ENCODE measurements at places on chromosomes 1 and 21.
A peak's percentile ranks its signal among the peaks of the same experiment; 100 is the strongest.

GRCh38 chr21:39633770-39634181 lies 21.0 kb downstream of the B3GALT5 start:
- H3K27me3 ChIP-seq = peaks cover 5% of the 10 kb centered on the region
- no peaks in the 10 kb centered on the region for H3K36me3 ChIP-seq
- no peak overlapping the region for H3K4me3 ChIP-seq
- DNase-seq = no peak

- no peak overlapping the region for H3K27ac ChIP-seq
- no peaks in the 10 kb centered on the region for H3K27me3 ChIP-seq
- H3K36me3 ChIP-seq = no peaks in the 10 kb centered on the region
- H3K4me3 ChIP-seq = no peak overlapping the region
- no peaks in the 10 kb centered on the region for H3K4me1 ChIP-seq
These were observed 264.6 kb downstream of the DUSP10 start for GRCh38 chr1:221477252-221477651.

DNA sequence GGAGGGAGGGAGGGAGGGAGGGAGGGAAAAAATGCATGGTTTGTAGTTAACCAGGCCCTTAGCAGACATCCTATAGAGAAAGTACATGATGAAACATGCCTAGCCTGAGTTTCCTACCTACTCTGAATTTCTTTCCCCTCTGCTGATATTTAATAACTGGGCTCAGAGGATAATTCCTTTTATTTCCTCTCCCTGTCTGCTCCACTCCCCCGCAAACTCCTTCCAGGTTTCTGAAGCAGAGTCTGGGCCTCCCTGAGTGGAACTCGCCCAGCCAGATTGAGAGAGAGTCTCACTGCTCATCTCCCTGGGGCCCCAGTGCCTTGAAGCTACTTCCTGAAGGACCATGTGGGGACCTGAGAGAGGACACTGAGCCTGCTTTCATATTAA lies 111.9 kb upstream of the SLC44A3 start:
- no peak overlapping the region for H3K27ac ChIP-seq
- no peaks in the 10 kb centered on the region for H3K4me1 ChIP-seq
- no peaks in the 10 kb centered on the region for H3K27me3 ChIP-seq

GRCh38 chr1:241677201-241677600 lies 25.1 kb downstream of the WDR64 start:
- no peaks in the 10 kb centered on the region for H3K4me1 ChIP-seq
- H3K27ac ChIP-seq = no peak overlapping the region
- no peaks in the 10 kb centered on the region for H3K27me3 ChIP-seq
- H3K4me3 ChIP-seq = no peak overlapping the region

GRCh38 chr1:27885621-27886352 lies 13.4 kb downstream of the THEMIS2 start:
- no peak overlapping the region for H3K4me3 ChIP-seq
- no peaks in the 10 kb centered on the region for H3K4me1 ChIP-seq
- no peak for DNase-seq
- H3K27me3 ChIP-seq = no peaks in the 10 kb centered on the region
- H3K27ac ChIP-seq = peak overlapping the region; percentile 82

- no peak overlapping the region for H3K27ac ChIP-seq
- no peak overlapping the region for H3K4me3 ChIP-seq
- no peak for DNase-seq
- no peaks in the 10 kb centered on the region for H3K4me1 ChIP-seq
- H3K36me3 ChIP-seq = no peaks in the 10 kb centered on the region
- peaks cover 4% of the 10 kb centered on the region for H3K27me3 ChIP-seq
These were observed 142.6 kb upstream of the GJB5 start for GRCh38 chr1:34612091-34612827.

GRCh38 chr1:58397187-58397820 lies 149.2 kb downstream of the OMA1 start:
- no peak overlapping the region for H3K4me3 ChIP-seq
- no peaks in the 10 kb centered on the region for H3K4me1 ChIP-seq
- DNase-seq = no peak
- no peaks in the 10 kb centered on the region for H3K36me3 ChIP-seq
- H3K27ac ChIP-seq = no peak overlapping the region

- DNase-seq = no peak
- no peaks in the 10 kb centered on the region for H3K27me3 ChIP-seq
- H3K4me3 ChIP-seq = no peak overlapping the region
- H3K36me3 ChIP-seq = no peaks in the 10 kb centered on the region
These were observed 10.2 kb downstream of the ERG start for GRCh38 chr21:38487901-38488639.

GRCh38 chr1:161872506-161872905 lies 106.4 kb downstream of the ATF6 start:
- H3K4me1 ChIP-seq = no peaks in the 10 kb centered on the region
- H3K36me3 ChIP-seq = no peaks in the 10 kb centered on the region
- no peak for DNase-seq
- no peak overlapping the region for H3K4me3 ChIP-seq

- no peaks in the 10 kb centered on the region for H3K36me3 ChIP-seq
- H3K4me3 ChIP-seq = no peak overlapping the region
- no peaks in the 10 kb centered on the region for H3K4me1 ChIP-seq
- no peak overlapping the region for H3K27ac ChIP-seq
These were observed 3.5 kb upstream of the AADACL4 start for GRCh38 chr1:12640237-12640957.

DNA sequence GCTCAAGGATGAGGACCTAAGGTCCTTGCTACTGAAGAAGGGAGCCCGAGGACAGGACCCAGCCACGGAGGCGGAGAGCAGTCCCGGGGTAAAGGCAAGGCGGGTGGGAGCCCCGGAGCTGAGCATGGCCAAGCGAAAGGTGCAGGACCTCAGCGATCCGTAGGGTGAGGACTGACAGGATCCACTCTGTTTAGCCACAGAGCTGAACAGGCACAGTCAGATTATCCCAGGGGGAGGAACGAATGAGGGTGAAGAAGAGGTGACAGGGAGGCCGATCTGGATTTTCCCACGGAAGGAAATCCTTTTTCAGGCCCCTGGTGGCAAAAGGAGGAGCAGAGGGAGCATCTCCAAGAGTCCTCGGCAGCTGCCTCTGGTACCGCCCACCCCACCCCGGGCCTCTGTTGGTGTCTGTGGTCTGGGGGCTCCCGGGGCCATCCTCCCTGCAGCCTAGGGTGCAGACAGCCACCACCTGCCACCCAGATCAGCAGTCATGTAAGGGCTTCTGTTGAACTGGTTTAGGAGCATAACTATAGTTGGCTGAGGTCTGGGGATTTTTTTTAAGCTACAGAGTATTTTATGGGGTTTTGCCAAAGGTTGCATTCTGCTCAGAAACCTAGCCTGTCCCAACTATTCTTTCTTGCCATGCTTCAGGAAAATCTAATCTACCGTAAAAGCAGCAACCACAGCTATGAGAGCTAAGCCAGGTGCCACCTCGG lies 32.3 kb upstream of the LBR start:
- peaks cover 9% of the 10 kb centered on the region for H3K4me1 ChIP-seq
- no peaks in the 10 kb centered on the region for H3K27me3 ChIP-seq
- no peaks in the 10 kb centered on the region for H3K36me3 ChIP-seq

DNA sequence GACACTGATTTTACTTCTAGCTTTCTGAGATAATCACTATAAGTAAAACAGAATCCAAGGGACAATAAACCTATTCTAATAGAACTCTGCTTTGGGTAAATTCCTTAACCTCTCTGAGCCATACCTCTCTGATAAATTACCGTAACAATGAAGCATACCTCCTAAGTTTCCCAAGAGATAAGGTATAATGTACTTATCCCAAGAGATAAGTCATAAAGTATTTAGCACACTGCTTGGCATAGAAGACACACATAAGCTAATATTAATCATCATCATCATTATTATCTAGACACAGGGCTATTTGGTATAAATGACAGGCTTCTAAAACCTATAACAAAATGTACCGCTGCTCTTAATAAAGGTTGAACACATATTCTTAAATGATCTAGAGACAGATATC lies 16.2 kb downstream of the SSX2IP start:
- no peaks in the 10 kb centered on the region for H3K36me3 ChIP-seq
- no peaks in the 10 kb centered on the region for H3K27me3 ChIP-seq
- H3K27ac ChIP-seq = no peak overlapping the region
- H3K4me3 ChIP-seq = no peak overlapping the region

GRCh38 chr1:64664299-64664698 lies 80.6 kb upstream of the RAVER2 start:
- no peak overlapping the region for H3K27ac ChIP-seq
- no peak for DNase-seq
- H3K4me3 ChIP-seq = no peak overlapping the region
- H3K4me1 ChIP-seq = no peaks in the 10 kb centered on the region
- H3K27me3 ChIP-seq = no peaks in the 10 kb centered on the region

DNA sequence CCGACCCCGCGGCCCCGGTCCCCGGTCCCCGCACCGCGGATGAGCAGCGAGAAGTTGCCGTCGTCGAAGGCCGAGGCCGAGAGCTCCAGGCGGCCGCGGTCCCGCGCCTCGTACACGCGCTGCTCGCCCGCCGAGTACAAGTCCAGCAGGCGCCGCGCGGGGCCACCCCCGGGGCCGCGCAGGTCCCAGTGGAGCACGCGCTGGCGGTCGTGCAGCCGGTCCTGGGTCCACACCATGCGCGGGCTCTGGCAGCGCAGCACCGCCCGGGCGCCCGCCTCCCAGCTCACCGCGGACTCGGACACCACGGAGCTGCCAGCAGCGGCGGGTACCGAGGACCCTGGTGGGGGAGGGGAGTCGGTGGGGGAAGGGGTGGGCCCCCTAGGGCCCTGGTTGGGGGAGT lies 2.9 kb downstream of the MXRA8 start:
- H3K27me3 ChIP-seq = no peaks in the 10 kb centered on the region
- no peak for DNase-seq
- peak overlapping the region; percentile 16 for H3K4me3 ChIP-seq
- H3K36me3 ChIP-seq = peaks cover 4% of the 10 kb centered on the region
- H3K4me1 ChIP-seq = peaks cover 79% of the 10 kb centered on the region

DNA sequence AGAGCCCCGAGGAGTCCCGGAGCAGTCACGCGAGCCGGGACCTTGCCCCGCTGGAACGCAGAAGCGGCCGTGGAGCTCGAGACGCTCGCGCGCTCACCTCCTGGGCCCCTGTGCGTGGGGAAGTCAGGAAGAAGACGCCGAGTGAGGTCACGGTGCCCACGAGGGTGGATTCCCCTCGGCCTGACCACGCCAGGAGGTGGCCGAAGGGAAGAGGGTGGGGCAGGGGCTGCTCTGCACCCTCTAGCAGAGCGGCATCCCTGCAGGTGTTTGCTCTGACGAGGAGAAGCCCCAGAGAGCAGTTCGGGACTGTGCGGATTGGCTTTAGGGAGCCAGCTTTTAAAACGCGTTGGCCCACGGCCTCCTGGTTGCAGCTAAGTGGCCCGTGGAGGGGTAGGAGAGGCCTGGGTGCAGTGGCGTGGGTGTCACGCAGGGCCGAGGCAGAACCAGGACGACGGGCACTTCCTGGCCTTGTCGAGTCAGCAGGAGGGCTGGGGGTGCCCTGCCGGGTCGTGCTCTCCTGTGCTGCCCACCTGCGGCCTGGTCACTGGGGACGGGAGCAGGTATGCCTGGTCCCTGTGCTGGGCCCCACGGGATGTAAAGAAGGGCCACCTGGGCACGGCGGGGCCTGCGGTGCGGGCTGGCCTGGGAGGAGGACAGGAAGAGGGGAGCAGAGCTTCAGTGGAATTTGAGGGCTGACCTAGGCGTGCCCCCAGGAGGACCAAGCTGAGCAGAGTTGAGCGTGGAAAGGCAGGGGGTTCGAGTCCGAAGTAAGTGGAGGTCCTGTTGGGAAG lies 1.0 kb downstream of the PDXK start:
- H3K36me3 ChIP-seq = no peaks in the 10 kb centered on the region
- H3K27me3 ChIP-seq = no peaks in the 10 kb centered on the region
- H3K27ac ChIP-seq = peak overlapping the region; percentile 91
- H3K4me3 ChIP-seq = peak overlapping the region; percentile 87
- DNase-seq = no peak

DNA sequence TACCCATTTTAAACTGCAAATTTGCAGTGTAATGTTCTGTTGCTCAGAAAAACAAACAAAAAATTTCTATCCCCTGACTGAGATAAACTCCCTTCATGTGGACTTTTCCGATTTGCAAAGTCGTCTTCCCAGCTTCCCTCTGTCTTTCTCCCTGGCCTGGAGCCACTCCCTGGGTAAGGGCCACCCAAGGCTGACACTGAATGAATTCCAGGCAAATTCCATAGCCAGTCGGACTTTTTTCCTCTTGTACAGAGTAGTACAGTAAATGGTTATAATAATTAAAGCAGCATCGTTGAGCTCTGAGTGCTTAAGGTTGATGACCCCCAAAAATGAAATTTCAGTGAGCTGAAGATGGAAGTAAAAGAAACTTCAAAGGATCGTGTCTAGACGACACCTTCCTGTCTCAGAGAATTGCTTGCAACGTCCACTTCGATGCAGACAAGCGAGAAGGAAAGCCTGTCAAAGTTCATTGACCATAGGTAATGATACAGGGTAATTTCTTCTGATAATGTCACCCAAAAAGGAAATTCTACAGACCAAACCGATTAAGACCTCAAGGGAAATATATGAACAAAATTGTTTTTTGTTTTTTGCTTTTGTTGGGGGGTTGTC lies 33.6 kb upstream of the LHX8 start:
- H3K4me1 ChIP-seq = no peaks in the 10 kb centered on the region
- H3K27ac ChIP-seq = no peak overlapping the region
- H3K27me3 ChIP-seq = no peaks in the 10 kb centered on the region
- no peak overlapping the region for H3K4me3 ChIP-seq
- no peak for DNase-seq

GRCh38 chr1:246678816-246679793 lies 45.1 kb upstream of the SCCPDH start:
- H3K4me3 ChIP-seq = no peak overlapping the region
- no peak for DNase-seq
- H3K36me3 ChIP-seq = no peaks in the 10 kb centered on the region

GRCh38 chr1:84143796-84144565 lies at the start of gene PRKACB:
Gene PRKACB, plus strand, starts transcription at chr1:84144271. Its CDS starts 91 bp downstream, at chr1:84144362.
- peak within 1 kb of the TSS; percentile 37 for H3K27ac ChIP-seq
- no peaks in the 10 kb centered on the region for H3K36me3 ChIP-seq
- H3K4me1 ChIP-seq = no peaks in the 10 kb centered on the region
- no peak for DNase-seq
- no peaks in the 10 kb centered on the region for H3K27me3 ChIP-seq

DNA sequence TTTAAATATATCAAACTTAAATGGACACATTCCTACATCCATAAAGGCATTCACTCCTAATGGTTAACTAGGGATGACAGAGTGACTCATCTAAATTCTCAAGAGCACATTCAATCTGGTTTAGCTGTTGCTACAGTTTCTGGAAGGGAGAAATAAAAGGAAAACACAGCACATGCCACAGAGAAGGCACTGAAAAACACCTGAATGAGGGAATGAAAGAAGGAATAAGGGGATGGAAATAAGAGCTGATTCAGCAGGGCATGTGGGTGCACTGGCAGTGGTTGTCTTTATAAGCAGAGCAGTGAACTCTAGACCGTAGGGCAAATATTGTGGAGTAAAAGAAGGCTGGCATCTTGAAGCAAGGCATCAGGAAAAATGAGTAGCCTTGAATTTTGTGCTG lies 79.3 kb downstream of the LHX4 start:
- H3K4me1 ChIP-seq = no peaks in the 10 kb centered on the region
- DNase-seq = no peak
- H3K36me3 ChIP-seq = no peaks in the 10 kb centered on the region
- H3K27ac ChIP-seq = no peak overlapping the region

DNA sequence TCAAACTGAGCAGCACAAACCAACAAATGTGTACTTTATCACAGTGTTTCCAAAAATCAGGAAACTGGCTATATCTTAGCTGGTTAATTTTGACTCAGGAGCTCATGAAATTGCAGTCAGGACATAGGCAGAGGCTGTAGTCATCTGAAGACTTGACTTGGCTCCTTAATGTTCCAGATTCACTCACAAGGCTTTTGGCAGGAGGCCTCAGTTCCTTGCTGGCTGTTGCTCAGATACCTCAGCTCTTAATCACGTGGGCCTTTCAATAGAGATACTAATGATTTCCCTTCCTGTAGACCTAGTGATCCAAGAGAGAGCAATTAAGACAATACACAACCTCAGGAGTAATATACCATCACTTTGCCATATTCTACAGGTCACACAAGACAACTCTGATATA lies 537.7 kb downstream of the BRINP3 start:
- DNase-seq = no peak
- H3K36me3 ChIP-seq = no peaks in the 10 kb centered on the region
- H3K4me1 ChIP-seq = no peaks in the 10 kb centered on the region
- no peak overlapping the region for H3K27ac ChIP-seq
- H3K4me3 ChIP-seq = no peak overlapping the region

Data from tibial nerve (tissue), 4 donors.